Cortex of kidney (tissue), 1 donor: ENCODE measurements at places on chromosomes 5 and 9.

- no peak for DNase-seq
Measured at GRCh38 chr5:32908641-32909040, 197.5 kb downstream of the NPR3 start.

DNA sequence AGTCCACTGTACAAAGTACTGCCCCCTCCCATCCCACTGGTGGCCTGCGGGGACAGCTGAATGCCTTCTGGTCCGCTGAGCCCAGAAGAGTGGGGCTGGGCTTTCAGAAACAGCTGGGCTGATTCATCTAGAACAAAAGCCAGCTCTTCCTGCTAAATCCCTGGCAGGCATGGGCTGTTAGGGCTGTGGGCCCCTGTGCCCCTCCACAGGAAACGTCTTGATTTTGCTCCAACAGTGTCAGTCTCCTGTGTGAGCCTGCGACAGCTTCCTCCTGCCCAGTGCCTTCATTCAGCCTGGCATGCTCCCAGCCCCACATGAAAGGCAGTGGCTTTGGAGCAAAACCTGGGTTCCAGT is 6.9 kb upstream of the GSN start:
- no peak for DNase-seq

DNA sequence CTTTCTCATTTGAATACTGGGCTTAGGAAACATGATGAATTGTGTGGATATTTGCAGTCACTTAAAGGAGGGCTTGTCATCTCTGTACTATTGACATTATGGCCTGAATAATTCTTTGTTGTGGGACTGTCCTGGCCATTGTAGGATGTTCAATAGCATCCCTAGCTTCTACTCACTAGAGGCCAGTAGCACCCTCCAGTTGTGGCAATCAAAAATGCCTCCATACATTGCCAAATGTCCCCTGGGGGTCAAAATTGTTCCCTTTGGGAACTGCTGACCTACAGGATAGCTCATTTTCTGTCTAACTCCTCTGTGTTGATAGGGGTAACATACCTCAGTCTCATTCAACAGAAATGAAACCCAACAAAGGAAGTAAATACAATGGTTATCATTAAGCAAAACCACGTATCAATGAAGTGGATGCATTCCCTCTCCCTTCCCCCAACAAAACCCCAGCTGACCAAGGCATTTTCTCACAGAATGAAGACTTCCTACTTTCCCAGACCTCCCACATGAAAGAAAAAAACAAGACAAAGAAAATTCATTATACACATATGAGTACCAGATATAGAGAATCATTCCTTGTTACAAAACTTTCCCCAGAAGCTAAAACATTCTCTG is 18.1 kb downstream of the FYB1 start:
- no peak for DNase-seq

DNA sequence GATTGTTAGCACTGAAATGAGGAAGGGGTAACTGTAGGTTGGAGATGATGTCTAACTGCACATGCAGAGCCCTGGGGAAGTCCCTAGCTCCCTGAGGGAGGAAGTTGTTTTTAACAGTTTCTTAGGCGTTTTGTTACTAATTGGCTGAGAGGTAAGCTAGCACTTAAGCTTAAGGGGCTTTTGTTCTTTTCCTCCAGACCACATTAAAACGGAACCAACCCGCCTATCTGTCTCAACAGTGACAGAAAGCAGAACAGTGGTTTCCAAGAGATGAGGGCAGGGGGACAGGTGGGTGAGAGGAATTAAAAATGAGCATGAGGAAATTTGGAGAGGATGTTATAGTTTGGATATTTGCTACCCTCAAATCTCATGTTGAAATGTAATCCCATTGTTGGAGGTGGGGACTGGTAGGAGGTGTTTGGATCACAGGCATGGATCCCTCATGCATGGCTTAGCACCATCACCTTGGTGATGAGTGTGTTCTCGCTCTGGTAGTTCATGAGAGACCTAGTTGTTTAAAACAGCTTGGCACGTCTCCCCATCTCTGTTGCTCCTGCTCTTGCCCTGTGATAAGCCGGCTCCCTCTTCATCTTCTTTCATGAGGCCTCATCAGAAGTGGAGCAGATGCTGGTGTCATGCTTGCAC is 38.9 kb downstream of the LYRM7 start:
- DNase-seq, result no peak

DNA sequence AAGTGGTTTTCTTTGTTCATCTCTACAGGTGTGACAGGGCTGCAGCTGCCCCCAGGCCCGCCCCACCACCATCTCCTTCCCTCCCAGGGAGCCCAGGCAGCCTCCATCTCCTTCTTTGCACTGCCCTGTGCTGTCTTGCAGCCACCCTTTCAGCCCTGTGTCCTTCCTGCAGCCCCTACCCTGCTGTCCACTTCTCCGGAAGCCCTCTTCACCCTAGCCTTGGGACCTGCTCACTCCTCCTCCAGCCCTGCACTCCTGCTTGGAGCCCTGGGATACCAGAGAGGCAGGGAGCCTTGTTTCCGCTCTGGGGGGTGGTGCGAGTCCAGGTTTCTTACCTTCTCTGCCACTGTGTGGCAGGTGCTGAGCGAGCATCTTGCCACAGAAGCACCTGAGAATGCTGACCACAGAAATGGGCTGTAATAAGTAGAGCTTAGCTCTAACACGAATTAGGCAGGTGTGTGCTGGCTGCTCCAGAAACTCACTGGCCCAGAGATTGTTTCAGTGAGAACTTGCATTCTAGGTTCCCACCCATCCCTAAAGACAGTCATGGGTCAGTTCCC is 51.3 kb upstream of the GADD45G start:
- DNase-seq, result no peak

DNA sequence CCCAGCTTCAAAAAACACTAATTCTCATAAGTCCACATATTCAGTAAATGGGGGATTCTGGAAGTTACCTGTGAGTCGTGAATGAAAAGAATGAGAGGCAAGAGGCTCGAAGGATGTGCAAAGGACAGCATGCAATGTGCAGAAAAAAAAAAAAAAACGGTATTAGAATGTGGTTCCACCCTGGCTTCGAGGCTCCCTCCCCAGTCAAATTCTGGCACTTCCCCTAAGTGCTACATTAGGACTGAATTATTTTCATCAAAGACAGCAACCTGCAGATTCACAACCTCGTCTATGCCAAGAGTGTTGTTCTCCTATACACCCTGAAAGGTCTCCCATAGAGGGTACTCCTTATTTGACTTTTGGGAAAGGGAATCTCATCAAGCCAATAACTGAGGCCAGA is 16.5 kb downstream of the CAPSL start:
- no peak for DNase-seq

GRCh38 chr5:174918655-174919054 is 194.3 kb downstream of the MSX2 start:
- no peak for DNase-seq

GRCh38 chr5:81300921-81301270 is 491 bp upstream of the ZCCHC9 start:
- no peak for DNase-seq

DNA sequence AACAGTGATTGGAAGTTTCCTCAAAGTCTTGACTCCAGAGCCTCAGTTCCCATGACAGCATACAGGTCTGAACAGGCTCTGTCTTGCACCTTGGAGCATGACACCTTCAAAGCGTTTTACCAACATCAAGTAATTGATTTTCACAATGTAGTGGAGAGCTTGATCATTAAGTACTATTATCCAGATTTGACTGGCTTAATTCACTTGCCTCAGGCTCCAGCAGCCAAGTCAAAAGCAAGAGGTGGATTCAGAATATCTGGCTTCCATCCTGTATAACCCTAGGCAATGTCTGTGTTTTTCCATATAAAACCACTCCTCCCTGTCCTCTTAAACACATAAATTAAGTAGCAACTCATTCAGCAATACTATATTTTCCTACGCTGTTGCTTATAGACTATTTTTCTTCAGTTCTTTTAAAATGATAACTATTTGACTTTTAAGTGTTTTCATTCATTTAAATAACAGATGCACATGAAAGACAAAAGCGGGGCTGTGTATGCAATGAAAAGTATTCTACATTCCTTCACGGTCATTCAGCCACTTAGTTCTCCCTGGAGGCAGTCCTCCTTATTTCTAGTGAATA is 150.8 kb upstream of the RANBP3L start:
- DNase-seq, result no peak

DNA sequence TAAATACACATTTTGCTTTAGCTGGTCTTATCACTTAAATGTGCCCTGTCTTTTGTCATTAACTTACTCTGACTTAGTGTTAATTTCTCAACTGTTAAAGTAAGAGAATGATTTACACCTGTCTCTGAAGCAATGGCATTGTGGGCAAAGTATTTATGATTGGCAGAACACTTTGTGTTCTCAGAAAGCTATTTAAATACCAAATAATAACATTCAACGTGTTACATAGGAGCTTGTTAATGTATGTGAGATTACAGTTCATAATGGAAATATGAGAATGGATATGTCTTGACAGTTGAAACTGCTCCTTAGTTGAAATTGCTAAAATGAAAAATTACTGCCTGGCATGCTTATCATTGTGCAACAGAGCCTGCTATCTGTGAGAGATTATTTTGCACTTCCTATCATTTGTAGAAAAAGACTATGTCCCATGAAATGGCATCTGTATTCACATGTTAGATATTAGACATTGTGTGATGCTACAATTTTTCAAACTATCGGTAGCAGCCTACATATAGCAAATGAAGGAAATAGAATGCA is 46.1 kb downstream of the PRR16 start:
- DNase-seq, result no peak

- DNase-seq, result no peak
Measured at GRCh38 chr5:103542441-103542840, 20.1 kb downstream of the NUDT12 start.

DNA sequence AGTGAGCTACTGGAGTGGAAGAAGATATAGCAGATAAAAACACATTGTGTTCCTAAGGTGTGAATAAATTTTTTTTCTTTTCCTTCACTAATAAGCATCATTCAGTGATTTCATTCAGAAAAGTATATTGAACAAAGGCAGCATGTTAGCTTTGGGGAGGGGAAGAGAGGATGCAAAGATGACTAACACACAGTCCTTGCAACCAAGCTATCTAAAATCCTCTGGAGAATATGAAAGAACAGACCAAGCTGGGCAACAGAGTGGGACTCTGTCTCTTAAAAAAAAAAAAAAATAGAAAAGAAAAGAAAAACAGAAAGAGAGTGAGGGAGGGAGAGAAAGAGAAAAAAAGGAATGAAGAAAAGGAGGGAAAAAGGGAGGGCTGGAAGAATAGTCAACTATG is 22.3 kb upstream of the OMD start:
- no peak for DNase-seq

DNA sequence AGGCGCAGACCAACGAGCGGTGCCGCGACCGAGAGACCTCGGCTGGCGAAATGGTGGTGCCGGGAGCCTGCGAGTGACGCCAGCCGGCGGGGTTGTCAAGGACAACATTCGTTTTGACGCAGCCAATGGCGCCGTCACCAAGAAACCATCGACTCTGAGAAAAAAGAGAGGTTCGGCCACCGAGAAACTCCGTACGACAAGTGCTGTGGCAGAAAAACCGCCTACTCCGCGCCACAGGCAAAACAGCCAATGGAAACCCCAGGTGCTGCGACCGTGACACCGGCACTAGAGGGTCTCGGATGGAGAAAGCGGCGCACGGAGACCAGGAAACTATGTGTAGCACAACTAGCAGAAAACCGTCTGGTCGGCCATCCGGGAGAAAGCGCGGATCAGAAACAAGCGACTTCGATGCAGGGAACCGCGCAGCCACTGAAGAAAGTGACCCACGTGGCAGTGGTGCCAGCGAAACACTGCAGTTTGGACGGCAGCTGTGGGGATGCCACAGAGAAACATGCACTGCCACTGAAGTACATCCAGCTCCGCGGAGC is 88.8 kb downstream of the ANXA2R start:
- no peak for DNase-seq

GRCh38 chr5:31962871-31963307 is 211.2 kb downstream of the GOLPH3 start:
- no peak for DNase-seq

GRCh38 chr9:129671519-129671918 is 6.1 kb downstream of the PRRX2 start:
- DNase-seq, result no peak

DNA sequence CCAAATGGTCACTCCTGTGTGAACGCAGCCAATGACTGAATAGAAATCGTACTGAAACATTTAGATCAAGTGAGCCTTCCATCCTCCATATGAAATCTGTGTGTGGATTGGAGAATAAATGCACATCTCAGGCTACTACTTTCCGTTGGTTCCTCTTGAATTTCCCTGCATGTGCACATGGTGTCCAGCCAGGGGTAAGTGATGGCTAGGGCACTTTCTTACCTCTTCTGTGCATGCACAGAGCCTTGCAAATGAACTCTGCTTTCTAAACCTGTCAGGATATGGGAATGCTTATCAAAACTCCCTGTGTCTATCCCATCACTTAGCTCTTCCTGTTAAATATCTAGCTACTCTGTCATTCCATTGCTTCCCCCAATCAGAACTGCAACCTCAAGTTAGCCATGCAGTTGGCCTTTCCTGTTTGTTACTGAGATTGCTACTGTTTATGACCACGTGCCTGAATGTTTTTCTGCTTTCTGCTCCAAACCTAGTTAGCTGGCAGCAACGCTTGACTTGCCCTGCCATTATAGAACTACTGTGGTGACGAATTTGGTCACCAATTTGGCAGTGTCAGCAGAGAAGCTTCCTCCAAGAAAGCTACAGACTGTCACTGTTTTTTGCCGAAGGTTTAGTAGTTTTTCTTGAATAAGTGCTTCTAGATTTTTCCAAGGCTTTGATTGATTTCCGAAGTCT is 661.6 kb downstream of the LRRC70 start:
- DNase-seq, result no peak

- DNase-seq, result no peak
Measured at GRCh38 chr5:135391116-135391868, 7.7 kb downstream of the MACROH2A1 start.

GRCh38 chr9:120177121-120177520 is 402.8 kb downstream of the CDK5RAP2 start:
- DNase-seq, result no peak

GRCh38 chr5:91182763-91183162 is 200.4 kb downstream of the ARRDC3 start:
- DNase-seq, result no peak

DNA sequence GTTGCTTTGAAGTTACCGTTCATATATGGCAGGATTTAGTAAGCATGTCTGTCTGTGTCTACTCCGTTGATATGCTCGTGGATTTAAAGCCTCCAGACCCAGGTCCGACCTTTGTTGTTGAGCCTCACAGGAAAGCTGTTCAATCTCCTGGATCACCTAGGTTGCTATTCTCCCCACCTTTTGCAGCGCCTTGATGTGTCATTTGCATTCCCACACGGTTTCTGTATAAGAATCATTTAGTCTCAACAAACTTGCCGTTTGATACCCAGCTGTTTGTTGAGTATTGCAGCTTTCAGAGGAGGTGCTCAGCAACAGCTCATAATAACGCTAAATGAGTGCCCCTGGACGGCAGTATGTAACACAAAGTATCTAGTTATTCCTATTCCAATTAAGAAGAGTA is 1.2 kb upstream of the ADGRV1 start:
- DNase-seq, result no peak

GRCh38 chr9:98576354-98576753 is 132.4 kb downstream of the GABBR2 start:
- DNase-seq, result no peak
